NCI-H2081 treated with DMSO at 0.1 percent for 48 hours (cell line): ENCODE measurements at places on chromosomes 11 and 22.

GRCh38 chr11:120066738-120067437 lies 71.0 kb downstream of the TRIM29 start:
- no peak for DNase-seq

DNA sequence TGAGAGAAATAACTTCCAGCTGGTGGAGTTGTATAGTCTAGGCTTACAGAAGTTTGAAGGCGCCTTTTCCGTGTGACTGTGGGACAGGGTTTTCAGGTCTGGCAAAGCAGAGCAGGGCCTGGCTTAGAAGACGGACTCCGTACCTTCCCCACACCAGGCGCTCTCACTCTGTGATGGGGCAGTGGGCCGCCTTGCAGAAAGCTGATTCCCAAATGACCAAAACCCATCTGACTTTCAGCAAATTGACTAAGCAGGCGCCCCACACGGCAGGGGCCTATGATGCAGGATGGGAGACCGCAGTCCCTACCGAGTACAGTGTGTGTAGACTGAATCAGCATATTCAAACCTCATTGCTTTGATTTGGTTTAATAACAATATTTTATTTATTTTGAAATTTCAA lies 85.8 kb upstream of the TMEM45B start:
- no peak for DNase-seq

DNA sequence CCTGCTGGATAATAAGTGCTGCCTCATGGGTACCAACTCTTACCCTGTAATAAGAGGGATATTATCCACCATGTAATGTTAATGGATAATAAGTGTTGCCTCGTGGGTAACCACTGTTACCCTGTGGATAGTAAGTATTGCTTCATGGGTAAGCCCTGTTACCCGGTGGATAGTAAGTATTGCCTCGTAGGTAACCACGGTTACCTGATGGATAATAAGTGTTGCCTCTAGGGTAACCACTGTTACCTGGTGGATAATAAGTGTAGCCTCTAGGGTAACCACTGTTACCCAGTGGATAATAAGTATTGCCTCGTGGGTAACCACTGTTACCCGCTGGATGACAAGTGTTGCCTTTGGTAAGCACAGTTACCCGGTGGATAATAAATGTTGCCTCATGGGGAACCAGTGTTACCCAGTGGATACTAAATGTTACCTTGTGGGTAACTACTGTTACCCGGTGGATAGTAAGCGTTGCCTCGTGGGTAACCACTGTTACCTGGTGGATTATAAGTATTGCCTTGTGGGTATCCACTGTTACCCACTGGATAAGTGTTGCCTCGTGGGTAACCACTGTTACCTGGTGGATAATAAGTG lies 18.6 kb upstream of the NXPE4 start:
- DNase-seq = no peak

- no peak for DNase-seq
These were observed 36.3 kb upstream of the CARS1 start for GRCh38 chr11:3093281-3094191.

- peak; percentile 41 for DNase-seq
These were observed 62.5 kb upstream of the PPARA start for GRCh38 chr22:46087816-46088277.

DNA sequence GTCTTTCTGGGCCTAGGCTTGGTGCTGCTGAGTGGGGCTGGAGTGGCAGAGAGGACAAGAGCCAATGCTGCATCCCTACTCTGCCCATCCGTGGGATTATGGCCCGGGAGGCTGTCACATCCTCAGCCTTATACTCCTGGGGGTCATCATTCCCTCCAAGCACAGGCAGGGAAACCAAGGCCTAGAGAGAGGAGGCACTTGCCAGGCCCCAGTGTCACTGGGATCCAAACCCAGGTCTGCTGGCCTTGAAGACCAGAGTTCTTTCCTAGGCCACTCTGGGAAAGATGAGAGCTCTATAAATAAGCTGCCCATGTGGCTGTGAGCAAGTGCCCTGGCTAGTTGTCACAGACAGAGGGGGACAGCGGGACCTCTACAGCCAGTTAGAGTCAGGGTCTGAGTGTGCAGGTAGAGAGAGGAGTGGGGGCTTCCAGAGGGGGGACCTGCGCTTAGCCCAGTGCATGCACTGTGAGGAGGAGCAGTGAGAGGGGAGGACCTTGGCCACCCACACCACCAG lies 4.8 kb downstream of the RELT start:
- no peak for DNase-seq

DNA sequence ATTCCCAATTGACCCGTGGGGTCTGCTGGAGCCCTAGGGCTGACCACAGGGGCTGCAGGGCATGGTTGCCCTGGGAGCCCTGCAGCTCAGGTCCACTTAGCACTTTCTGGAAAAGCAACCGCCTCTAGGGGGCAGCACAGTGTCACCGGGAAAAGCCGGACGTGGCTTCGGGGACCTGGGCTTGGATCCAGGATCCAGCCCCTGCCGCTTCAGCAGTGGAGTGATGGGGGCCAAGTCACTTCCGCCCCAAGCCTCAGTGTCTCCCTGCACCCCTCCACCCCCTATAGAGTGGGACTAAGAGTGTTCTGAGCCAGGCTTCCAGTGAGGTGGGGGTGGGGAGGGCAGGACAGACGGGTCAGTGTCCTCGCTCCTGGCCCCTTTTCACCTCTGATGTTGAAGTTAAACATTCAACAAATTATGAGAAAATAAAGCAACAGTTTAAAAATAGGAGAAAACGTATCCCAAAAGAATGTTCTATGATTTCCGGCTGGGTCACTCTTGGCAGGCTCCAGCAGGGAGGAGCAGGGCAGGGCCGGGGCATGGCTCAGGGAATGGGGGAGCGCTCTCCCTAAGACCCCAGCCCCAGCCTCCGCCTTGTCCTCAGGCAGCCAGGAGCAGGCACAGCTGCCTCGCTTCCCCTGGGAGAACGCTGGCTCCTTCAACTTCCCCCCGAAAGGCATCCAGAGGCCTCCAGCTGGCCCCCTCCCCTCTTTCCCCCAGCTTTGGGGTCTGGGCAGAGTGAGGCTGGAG lies 96.5 kb upstream of the FGF3 start:
- no peak for DNase-seq

GRCh38 chr11:57499983-57500461 lies 15.5 kb downstream of the SLC43A1 start:
- DNase-seq = no peak

DNA sequence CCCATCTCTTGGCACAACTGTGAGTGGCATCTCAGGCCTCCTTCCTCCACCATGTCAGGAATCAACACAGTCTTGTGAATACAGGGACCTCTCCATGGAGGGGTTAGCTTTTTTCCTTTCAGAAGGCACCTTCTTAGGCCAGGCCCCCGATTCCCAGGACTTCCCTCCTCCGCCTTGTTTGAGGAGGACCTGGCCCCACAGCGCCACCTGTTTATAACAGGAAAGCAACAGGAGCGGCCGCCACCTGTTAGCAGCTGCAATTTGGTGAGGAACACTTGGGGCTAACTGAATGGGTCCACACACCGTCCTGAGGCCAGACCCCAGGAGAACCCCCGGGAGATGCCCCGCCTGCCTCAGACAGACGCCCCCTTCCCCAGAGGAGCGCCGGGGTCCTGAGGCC lies 3.8 kb upstream of the PKP3 start:
- DNase-seq = no peak

DNA sequence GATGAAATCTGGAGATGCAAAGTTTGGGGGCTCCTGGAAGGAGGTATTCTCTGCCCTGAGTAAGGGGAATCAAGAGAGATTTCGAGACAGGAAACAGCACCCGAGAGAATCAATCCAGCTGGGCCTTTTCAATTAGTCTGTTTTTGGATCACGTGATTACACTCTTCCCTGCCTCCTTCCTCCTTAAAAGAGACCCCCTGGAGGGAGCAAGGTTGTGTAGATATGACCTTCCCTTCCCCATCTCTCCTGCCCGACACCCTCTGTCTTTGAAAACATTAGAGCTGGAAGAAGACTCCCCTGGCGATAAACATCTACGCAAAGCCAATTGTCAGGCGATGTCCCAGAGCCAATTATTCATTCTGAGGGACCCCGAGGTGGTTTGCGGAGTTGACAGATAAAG lies 407.9 kb downstream of the MIAT start:
- DNase-seq = no peak

- no peak for DNase-seq
These were observed at the start of gene FBLN1 for GRCh38 chr22:45502215-45503049. Gene FBLN1 (plus strand): TSS chr22:45502883. CDS start chr22:45502986, 103 bp downstream.

DNA sequence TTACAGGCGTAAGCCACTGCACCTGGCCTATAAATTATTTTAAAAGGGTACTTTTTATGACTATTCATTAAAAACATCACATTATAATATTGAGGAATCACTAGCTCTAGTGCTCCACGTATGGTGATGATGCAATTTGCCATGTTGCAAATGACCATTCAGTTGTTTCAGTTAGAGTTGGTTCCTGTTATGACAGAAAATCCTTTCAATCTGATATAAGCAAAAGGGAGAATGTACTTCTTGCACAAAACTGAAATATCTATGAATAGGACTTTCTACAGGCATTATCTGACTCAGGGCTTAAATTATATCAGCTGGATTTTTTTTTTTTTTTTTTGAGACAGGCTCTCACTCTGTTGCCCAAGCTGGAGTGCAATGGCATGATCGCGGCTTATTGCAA lies 45.6 kb upstream of the RRM1 start:
- no peak for DNase-seq

DNA sequence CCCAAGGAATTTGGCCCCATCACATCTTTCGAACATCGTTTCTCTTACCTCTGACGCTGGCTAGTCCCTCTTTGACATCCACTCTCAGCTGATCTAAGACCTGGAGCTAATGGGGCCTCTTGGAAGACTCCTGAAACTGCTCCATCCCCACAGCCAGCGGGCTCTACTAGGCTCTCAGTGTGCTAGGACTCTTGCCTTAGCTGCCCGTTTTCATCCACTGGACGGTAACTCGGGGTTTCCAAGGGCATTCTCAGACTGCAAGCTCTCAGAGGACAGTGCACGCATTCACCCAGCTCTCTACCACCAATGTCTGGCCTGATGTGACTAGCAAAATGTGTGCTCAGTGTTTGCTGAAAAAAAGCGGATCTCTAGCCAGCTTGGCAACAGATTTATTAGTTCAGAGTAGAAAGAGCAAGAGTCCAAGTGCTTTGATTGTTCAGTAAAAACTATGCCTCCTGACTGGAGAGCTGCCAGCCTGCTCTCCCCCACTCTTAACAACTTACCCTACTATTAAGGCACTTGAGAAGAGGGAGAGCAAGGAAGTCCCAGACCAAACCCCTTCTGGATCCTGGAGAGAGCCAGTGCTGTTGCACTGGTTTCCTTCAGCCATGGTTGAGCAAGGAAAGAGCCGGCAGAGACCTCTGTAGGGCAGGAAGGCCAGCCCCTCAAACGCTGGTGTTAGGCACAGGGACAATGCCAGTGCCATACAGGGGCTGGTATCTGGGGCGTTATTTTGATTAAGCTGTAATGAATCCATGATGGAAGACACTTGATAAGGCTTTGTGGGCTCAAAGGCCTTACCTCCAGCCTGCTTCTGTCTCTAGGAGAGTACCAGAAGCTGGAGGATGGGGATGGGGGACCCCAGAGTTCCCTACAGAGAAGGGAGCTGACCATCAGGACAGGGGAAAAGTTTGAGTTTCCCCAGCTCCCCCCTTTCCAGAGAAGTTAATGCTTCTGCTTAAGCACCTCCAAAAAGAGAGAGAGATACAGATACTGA lies 9.2 kb downstream of the RELA start:
- DNase-seq = no peak

- DNase-seq = no peak
These were observed 49.6 kb downstream of the KIF18A start for GRCh38 chr11:28058333-28058732.

- no peak for DNase-seq
These were observed 431.2 kb downstream of the DLG2 start for GRCh38 chr11:85195934-85196333.

DNA sequence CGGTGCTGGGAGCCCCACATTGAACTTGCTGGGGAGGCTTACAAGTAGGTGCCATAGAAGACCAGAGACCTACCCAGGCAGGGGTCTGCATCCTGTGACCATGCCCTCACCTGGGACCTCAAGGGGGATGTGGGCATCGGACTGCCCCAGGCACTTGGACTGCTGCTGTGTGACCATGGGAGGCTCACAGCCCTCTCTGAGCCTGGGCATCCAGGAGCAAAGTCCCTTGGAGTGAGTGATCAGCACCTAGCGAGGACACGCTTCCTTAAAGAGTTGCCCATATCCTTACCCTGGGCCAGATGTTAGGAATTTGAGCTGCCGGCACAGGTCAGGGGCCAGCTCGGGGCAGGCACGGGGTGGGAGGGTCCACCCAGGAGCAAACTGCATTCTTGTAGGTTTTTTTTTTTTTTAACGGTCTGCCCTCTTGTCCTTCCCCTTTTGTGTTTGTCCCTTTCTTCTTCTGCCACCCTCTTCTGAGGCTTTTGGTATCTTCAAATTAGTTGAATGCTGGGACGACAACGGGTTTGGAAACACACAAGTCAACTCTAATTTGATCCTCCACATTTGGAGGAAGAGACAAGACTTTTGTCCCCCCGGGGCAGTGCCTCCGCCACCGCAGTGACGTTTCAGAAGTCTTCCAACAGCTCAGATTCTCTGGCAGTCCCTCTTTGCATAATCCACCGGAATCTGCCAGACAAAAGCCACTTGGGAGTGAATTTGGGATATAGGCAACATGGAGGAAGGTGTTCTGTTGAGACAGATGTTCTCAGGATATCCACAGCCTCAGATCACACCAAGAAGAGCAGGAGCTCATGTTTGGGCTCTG lies 46.1 kb upstream of the LINC01488 start:
- no peak for DNase-seq

- DNase-seq = no peak
These were observed 46.6 kb upstream of the TCF20 start for GRCh38 chr22:42317008-42317407.

- DNase-seq = no peak
These were observed 41.0 kb downstream of the ELMOD1 start for GRCh38 chr11:107631931-107632330.
